GM04504 (cell line): ENCODE measurements at places on chromosomes 1 and 21.

DNA sequence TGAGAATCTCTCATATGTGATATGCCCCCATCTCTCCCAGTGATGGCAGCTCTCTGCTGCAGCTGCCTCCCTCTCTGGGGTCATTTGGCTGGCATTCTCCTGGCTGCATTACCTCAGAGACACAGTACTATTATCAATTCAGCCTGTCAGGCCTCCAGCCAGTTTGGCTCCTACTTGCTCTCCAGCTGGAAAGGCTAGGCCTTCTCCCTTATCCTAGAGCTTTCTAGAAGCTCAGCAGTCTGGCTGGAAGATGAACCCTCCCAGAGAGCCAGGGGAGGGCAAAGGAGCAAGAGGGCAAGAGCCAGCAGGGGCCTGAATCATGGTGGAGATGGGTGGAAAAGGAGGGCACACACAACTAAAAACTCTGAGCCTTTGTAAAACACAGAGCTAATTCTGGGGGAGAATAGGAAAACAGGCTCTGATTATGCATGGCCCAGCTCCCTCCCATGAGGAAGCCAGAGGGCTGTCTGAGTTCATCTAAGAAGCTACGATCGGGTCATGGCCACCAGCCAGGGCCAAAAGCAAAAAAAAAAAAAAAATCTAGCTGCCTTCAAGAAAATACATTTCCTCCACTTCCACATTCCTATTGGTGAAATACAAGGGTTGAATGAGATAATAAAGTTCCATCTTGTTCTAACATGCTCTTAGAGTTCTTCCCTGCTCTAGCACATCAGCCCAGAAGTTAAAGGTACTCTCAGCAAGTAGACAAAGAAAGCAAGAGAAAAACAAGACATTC, 8.8 kb downstream of the LAMB3 start:
- DNase-seq: no peak

GRCh38 chr1:8350914-8351684, 33.2 kb downstream of the SLC45A1 start:
- no peak for DNase-seq

GRCh38 chr1:154736841-154737240, 128.9 kb upstream of the ADAR start:
- DNase-seq: no peak

DNA sequence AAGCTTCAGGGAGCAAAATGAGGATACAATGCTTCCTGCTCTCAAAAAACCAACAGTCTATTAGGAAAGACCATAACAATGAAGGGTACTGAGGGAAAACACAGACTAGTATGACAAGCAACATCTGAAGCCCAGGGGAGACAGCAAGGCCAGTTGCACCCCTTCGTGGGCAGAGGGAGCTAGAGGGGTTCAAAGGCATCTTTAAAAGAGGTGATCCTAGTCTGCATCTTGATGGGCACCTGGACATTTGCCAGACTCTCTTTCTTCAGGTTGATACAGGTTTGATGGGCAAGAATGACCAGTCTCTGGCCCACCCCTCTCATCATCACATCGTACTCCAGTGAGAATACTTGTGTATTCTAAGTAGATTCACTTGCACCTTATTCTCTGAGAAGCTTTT, 177.7 kb downstream of the VAV3 start:
- DNase-seq: no peak

DNA sequence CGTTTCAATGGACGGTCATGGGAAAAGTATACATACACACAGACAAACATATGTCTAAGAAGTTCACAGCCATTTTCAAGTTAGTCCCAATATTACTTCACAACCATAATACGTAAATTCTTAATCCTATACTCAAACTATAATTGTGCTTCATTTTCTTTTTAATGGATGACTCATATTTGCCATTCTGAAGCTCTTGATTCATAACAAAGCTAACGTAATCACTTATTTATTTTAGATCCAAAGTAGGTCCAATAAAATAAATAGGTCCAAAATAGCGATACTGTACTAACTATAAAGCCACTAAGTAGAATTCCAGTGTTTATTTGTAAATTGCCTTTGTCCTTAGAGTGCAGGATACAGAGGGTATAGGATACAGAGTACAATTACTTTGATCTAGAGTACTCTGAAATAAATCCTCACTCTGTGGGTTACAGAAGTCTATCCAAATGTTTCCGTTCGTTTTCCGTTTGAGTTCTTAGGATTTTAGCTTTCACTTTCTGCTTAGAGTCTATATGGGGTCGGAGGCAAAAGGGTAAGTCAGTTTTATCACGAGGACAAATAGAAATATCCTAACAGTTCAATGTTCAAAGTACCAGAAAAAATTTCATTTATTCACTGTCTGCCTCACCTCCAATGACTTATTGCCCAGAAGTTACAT, 8.8 kb upstream of the C1orf115 start:
- DNase-seq: no peak

- DNase-seq: peak; percentile 73
These were observed 11.9 kb downstream of the PIGV start for GRCh38 chr1:26799479-26800142.

- DNase-seq: no peak
These were observed 377.4 kb downstream of the LTN1 start for GRCh38 chr21:28615276-28615675.

DNA sequence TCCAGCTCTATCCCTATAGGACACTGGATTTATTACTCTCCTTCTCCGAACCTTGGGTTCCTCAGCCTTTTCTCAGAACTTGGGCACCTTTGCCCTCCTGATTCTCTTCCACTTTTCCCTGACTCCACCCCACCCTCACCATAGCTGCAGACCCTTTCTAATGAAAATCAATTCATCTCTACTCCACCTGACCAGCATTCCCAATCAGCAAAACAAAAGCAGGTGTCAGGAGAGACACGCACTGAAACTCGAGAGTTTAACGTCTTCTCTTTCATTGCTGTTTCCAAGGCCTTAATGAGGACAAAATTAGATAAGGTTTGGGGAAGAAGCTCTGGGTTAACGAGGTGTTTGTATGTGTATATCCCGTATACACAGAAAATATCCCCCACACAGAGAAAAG, 208.8 kb downstream of the PLPP3 start:
- no peak for DNase-seq

GRCh38 chr1:115632251-115633026, 9.3 kb upstream of the VANGL1 start:
- no peak for DNase-seq
